B cell (primary cell): ENCODE measurements at places on chromosomes 2 and 18. TPM values are rescaled to one million over a fixed set of nuclear protein-coding genes. Genes with fewer than 3 reads are reported as not detected.

Gene ECEL1
- 0.27 and 0.47 TPM in 2 replicates for total RNA-seq

Gene FKBP7
- total RNA-seq = 0.39 and 1.7 TPM in 2 replicates

Gene TUBB8B
- total RNA-seq = 0.49 and 0.95 TPM in 2 replicates

Gene MEP1B
- total RNA-seq = not detected in 2 replicates

Gene CAB39
- 72.5 and 75.7 TPM in 2 replicates for total RNA-seq

Gene CD207
- not detected in 2 replicates for total RNA-seq

Gene CTDSP1
- 204 and 207 TPM in 2 replicates for total RNA-seq

Gene KCNG2
- not detected in 2 replicates for total RNA-seq

Gene ITGAV
- 3.6 and 6.0 TPM in 2 replicates for total RNA-seq

Gene HOXD9
- total RNA-seq = not detected in 2 replicates

Gene SPDYA
- total RNA-seq = 2.8 and 3.5 TPM in 2 replicates

Gene ACADL
- not detected in 2 replicates for total RNA-seq

Gene CLEC4F
- not detected in 2 replicates for total RNA-seq

Gene ABCG8
- total RNA-seq = not detected in 2 replicates

Gene TMEM169
- 0.84 and 1.2 TPM in 2 replicates for total RNA-seq

Gene RNF152
- total RNA-seq = 0.02 and 0.49 TPM in 2 replicates

Gene GRHL1
- 0.70 and 0.76 TPM in 2 replicates for total RNA-seq

Gene WNT6
- total RNA-seq = 0.84 and 1.2 TPM in 2 replicates

Gene HOXD12
- total RNA-seq = not detected in 2 replicates

Gene HOXD1
- total RNA-seq = not detected in 2 replicates

Gene CNDP1
- total RNA-seq = 0.51 and 0.57 TPM in 2 replicates

Gene ANO7
- total RNA-seq = 1.4 and 1.8 TPM in 2 replicates

Gene MARCO
- not detected in 2 replicates for total RNA-seq

Gene PPP4R1
- 57.1 and 65.0 TPM in 2 replicates for total RNA-seq

Gene BMP10
- total RNA-seq = not detected in 2 replicates

Gene FBXO41
- 23.7 and 25.2 TPM in 2 replicates for total RNA-seq
